NCI-H2171 (cell line): ENCODE measurements at places on chromosomes 2 and 18.

- no peak for DNase-seq
Observed at GRCh38 chr2:11945139-11946126, 199.0 kb downstream of the LPIN1 start.

- DNase-seq, result no peak
Observed at GRCh38 chr18:37199741-37200140, 365.9 kb downstream of the CELF4 start.

- no peak for DNase-seq
Observed at GRCh38 chr18:65786474-65786873, 35.7 kb downstream of the CDH7 start.

- no peak for DNase-seq
Observed at GRCh38 chr18:6628187-6628586, 101.3 kb upstream of the ARHGAP28 start.

GRCh38 chr2:28341208-28341891 lies 51.3 kb upstream of the FOSL2 start:
- DNase-seq, result no peak

DNA sequence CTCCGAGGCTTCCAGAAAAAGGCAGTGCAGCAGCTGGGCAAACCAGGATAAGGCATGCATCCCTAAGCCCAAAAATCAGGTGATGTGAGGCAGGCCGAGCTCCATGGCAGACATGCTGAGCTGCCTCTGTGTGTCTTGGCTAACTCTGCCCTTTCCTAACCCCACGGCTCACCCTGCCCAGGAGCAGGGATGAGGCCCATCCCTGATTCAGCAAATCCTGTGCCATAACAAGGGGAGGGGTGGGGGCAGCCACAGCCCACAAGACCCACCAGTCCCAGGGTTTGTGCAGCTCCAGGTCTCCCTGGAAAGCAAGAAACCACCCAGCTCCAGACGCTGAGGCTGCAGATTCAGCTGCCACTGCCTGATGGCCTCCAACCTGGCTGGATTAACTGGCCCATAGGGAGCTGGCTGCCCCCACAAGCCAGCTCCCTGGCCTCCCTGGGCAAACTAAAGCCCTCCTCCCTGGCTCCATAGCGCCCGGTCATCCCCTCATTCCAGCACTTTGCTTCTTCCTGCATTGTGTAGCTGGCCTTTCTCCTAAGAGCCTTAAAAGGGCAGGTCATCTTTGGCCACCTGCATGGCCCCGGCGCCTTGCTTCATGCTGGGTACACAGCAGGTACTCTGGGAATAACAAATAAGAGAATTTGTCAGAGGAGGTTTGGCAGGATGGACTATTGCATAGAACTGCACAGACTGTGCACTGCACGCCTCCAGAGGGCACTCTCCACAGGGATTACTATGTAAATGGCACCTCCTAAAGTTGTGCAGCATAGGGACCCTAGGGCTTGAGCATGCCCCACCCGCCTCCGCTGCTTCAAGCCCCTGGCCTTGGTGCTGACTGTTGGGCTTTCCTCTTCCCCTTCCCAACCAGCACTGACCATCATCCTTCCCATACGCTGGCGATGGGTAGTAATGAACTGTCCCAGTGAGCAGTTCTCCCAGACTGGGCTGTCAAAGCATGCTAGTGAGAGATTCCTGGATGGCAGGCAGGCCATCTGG lies 10.7 kb downstream of the STEAP3 start:
- no peak for DNase-seq

- no peak for DNase-seq
Observed at GRCh38 chr2:62992561-62992960, 58.1 kb upstream of the OTX1 start.

DNA sequence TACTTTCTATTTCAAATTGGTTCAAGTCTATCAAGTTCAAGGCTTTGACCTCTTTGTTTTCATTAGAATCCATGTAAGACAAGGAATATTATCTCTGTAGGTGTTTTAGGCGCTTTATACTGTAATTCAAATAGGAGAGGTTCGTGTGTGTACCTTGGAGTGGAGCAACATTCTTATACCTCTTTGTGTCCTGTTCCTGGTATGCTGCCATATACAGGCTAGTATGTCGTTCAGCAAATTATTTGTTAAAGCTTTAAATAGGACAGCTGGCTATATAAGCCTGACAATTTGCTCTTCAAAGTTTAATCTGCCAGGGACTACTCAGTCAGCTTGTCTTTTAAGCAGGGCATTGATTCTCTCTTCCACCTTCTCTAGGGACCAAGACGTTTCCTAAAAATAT lies 31.1 kb upstream of the SPAG16 start:
- no peak for DNase-seq

DNA sequence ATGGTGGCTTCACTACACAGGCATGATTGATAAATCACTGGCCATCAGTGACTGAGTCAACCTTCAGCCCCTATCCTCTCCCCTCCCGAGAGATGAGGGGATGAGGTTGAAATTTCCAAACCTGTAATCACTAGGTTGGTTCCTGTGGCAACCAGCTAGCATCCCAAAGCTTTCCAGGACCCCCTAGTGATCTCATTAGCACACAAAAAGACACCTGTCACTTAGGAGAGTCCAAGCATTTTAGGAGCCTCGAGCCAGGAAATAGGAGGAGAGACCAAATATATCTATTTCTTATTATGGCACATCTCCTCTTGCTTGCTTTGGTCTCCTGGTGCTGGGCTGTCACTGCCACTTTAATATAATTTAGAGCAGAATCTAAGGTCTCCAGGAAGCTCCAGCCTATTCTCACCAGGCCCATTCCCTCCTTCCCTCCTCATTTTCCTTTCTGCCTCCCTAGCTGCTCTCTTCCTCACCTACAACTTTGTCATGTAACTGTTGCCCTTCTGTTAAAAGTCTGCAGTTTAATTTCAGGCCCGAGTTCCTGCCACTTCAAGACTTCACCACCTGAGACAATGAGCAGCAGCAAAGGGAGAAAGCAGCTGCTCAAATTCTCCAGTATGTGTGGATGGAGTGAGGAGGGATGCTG lies 33.2 kb upstream of the NAB1 start:
- DNase-seq, result no peak

DNA sequence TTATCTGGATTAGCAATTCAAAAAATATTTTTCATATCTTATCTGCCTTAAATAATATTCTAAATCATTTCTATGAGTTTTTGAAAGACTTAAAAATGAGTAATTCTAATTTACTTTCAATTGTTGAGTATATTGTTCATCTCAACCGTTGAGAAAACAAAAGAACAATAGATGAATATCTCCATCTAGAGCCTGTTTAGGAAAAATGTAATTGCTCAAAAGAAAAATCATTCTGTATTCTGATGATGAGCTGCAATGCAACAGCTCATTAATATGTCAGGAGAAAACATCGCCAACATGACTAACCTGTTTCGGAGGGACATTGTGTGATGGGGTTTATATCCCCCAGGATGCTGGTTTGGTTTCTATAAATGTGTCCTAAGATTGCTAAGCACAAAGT lies 417.6 kb downstream of the SUCLG1 start:
- DNase-seq, result no peak

DNA sequence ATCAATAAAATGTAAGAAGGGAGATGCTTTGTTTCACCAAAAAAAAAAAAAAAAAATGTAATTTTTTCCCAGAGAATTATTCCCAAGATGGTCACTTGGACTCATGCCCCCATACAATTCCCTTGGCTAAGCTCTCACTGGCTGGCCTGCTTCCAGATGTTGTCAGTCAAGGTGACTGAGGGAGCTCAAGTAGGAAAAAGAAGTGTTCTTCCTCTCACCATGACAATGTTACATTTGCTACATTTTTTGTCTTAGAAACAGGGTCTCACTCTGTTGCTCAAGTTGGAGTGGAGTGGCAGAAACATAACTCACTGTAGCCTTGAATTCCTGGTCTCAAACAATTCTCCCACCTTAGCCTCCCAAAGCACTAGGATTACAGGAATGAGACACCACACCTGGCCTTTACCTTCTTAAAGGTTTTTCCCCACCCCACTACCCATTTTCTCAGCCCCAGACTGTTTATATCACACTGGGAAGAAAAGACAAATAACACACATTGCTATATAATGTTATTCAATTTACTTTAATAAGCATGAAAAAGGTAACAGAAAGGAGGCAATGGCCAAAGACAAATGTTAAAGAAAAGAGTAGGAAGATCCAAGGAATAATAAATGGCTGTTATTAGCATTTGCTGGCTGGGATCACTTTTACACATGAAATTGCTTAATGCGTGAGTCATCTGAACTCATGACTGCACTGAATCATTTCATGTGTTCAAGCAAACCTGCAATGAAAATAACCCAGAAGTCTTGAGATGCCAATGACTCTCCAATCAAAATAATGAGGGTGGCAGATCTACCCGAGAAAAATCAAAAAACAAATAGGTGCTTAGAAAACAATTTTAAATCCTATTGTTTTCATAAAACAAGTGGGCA lies 45.2 kb downstream of the ACVR1 start:
- DNase-seq, result no peak

- DNase-seq, result no peak
Observed at GRCh38 chr2:7676714-7677113, 759.5 kb downstream of the RNF144A start.

- no peak for DNase-seq
Observed at GRCh38 chr2:27622921-27623384, 5.9 kb downstream of the CCDC121 start.

DNA sequence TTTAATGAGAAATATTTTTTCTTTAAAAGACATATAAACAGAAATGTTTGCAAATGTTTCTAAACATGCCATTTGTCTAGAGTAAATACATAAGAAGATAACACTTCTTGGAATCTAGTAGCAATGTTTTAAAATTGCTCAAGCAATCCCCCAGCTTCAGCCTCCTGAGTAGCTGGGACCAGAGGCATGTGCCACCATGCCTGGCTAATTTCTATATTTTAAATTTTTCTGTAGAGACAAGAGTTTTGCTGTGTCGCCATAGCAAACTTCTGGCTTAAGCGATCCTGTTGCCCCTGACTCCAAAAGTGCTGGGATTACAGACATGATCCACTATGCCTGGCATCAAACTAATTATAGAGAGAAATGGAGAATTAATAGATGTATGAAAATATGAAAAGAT lies 14.6 kb upstream of the MBD2 start:
- DNase-seq, result no peak

- no peak for DNase-seq
Observed at GRCh38 chr2:27307287-27307544, 1.0 kb downstream of the UCN start.

DNA sequence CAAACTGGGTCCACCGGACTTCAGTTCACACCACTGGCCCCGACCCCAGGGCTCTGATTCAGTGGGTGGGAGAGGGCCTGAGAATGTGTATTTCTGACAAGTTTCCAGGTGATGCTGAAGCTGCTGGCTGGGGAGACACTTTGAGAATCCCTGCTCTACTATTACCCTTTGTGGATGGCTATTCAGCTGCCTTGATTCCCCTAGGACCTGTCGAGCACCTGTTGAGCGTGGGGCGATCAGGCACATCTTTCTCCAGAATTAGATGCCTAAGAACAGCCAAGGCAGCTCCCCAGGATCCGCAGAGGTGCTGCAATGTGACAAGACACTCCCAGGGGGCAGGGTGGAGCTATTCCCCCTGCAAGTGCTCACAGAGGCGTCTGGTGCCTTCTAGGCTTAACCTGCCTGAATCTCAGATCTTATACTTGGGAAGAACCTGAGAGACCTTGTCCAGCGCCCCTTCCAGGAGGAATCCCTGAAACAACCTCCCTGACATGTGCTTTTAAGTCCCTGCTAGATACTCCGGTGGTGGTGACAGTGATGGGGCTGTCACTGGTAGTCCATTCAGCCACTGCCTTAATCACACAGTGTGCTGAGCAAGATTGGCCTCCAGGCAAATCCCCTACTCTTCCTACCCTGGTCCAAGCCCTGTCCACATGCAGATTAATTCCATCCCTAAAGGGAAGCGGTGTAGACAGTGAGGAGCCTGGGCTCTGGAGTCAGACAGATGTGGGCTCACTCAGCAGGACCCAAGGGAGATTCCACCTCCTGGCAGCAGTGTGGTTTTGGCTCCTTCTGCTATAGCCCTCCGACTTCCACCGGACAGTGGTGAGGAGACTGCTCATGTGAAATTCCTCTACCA lies 43.4 kb upstream of the OTOF start:
- peak; percentile 74 for DNase-seq

DNA sequence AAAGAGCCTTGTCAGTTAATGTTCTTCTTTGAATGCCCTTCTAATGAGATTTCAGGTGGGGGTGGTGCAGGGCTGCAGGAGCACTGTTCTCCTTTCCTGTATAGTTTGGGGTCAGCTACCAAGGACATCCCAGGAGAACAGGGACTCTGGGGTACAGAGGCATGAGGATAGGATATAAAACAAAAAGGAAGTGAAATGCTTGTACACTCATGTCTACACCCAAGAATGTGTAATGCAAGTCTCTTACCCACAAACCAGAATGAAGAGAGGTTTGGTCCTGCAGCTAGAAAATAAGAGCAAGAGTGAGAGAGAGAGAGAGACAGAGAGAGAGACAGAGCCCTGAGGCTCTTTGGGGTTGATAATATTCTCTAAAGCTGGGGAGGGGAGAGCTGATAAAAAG lies 151.8 kb upstream of the KCTD1 start:
- no peak for DNase-seq

- no peak for DNase-seq
Observed at GRCh38 chr2:30371772-30372373, 75.2 kb upstream of the LCLAT1 start.

DNA sequence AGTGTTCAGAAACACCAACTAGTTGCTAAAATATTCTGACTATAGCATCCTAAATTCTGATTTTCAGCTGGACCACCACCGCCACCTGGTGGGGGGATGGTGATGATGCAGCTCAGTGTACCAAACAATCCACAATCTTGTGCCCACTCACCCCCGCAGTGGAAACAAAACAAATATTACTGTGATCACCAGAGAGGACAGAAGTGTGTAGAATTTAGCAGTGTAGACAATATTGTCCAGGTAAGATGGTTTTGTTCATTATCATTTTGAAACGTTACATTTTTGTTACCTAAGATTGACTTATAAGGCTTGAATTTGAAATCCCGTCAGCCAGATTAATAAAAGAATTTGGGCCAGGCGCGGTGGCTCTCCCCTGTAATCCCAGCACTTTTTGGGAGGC lies 31.7 kb upstream of the UBXN4 start:
- peak; percentile 3 for DNase-seq

DNA sequence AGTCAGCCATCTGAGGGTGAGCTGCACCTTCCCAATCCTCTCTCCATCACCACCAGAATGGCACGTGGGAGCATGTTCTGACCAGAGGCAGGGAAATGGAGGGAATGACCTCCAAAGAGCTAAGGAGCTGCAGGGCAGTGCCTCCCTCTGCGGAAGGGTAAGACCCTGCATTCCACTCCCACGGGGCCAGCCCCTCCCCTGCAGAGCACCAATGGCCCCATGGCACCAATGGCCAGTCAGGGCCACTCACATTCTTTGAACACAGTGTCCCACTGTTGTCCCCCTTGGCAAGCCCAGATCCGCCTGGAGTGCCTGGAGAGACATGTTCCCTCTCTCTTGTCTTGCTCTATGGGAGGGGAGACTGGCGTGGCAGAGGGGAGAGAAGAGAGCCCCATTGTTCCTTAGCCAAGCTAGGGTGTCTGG lies 164.4 kb downstream of the TNS1 start:
- DNase-seq, result no peak

GRCh38 chr2:37579192-37579713 lies 92.2 kb downstream of the CDC42EP3 start:
- no peak for DNase-seq

- no peak for DNase-seq
Observed at GRCh38 chr2:232898592-232899543, 28.8 kb downstream of the SNORC start.
